H9 (cell line): ENCODE measurements at places on chromosomes 6 and 20. TPM values are rescaled to one million over a fixed set of nuclear protein-coding genes. Genes with fewer than 3 reads are reported as not detected.

Gene NKX2-4
- 0.13 and 0.15 TPM in 2 replicates for total RNA-seq

DNA sequence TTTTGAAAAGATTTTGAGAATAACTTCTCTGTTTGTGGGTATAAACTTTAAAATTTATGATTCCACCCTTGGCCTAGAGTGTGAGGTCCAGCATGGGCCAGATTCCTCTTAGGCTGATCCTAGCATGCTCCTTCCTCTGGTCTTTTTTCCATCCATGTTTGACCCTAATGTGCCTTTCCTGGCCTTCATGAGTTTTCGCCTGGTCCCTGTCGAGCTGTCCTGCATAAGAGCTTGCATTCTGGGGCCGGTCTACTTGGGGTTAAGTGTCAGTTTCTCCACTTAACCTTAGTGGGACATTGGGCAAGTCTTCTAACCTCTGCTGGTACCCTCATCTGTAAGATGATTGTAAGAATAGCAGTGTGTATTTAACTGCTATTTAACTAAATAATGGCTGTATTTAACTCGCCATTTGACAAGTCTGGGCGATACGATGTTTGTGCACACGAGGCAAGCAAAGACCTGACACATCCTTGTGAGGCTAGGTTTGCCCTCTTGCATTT lies 40.7 kb upstream of the TAGAP start:
- no peaks in the 10 kb centered on the region for H3K36me3 ChIP-seq
- H3K27ac ChIP-seq: no peak overlapping the region
- DNase-seq: no peak
- H3K27me3 ChIP-seq: no peaks in the 10 kb centered on the region
- H3K4me3 ChIP-seq: no peak overlapping the region
- H3K4me1 ChIP-seq: no peaks in the 10 kb centered on the region

Gene PRRT1
- 1.8 and 1.9 TPM in 2 replicates for total RNA-seq

Gene NT5DC1
- total RNA-seq: 54.2 and 64.9 TPM in 2 replicates

- no peaks in the 10 kb centered on the region; the same call in 1 of the 2 replicates for H3K4me1 ChIP-seq
- H3K36me3 ChIP-seq: peaks cover 2% of the 10 kb centered on the region; the same call in 2 of the 3 replicates
- H3K4me3 ChIP-seq: no peak overlapping the region
- no peaks in the 10 kb centered on the region for H3K27me3 ChIP-seq
These were observed 487.7 kb upstream of the CDH4 start for GRCh38 chr20:60764328-60764727.

GRCh38 chr20:24503352-24503931 lies 34.0 kb downstream of the SYNDIG1 start:
- H3K4me3 ChIP-seq: no peak overlapping the region
- H3K4me1 ChIP-seq: no peaks in the 10 kb centered on the region
- no peak overlapping the region for H3K27ac ChIP-seq
- no peaks in the 10 kb centered on the region for H3K27me3 ChIP-seq

Gene EXOC2
- 29.7 and 29.9 TPM in 2 replicates for total RNA-seq

GRCh38 chr6:76593668-76594067 lies 521.2 kb upstream of the IMPG1 start:
- H3K4me3 ChIP-seq: no peak overlapping the region
- no peak for DNase-seq
- H3K27ac ChIP-seq: no peak overlapping the region
- no peaks in the 10 kb centered on the region for H3K27me3 ChIP-seq
- peaks cover 44% of the 10 kb centered on the region for H3K36me3 ChIP-seq

Gene SPATS1
- total RNA-seq: not detected in 2 replicates

Gene EBF4
- 3.9 and 4.3 TPM in 2 replicates for total RNA-seq

GRCh38 chr6:56796196-56796532 lies 153.5 kb upstream of the DST start:
- peak overlapping the region; percentile 25 for H3K27ac ChIP-seq
- peaks cover 3% of the 10 kb centered on the region; the same call in 1 of the 2 replicates for H3K36me3 ChIP-seq
- peaks cover 16% of the 10 kb centered on the region for H3K4me1 ChIP-seq
- no peak overlapping the region for H3K4me3 ChIP-seq

Gene SAPCD1
- 3.2 and 4.3 TPM in 2 replicates for total RNA-seq

Gene LRRC73
- total RNA-seq: 0.26 and 0.55 TPM in 2 replicates

- H3K27ac ChIP-seq: no peak overlapping the region
- peaks cover 1% of the 10 kb centered on the region; the same call in 2 of the 3 replicates for H3K36me3 ChIP-seq
- no peak for DNase-seq
- H3K4me1 ChIP-seq: peaks cover 7% of the 10 kb centered on the region; the same call in 1 of the 2 replicates
- H3K27me3 ChIP-seq: no peaks in the 10 kb centered on the region
- no peak overlapping the region for H3K4me3 ChIP-seq
These were observed 10.8 kb downstream of the IPCEF1 start for GRCh38 chr6:154345811-154346210.

GRCh38 chr20:37931153-37931922 lies 28.4 kb downstream of the VSTM2L start:
- no peak overlapping the region for H3K27ac ChIP-seq
- H3K27me3 ChIP-seq: no peaks in the 10 kb centered on the region
- peaks cover 2% of the 10 kb centered on the region; the same call in 1 of the 2 replicates for H3K4me1 ChIP-seq
- DNase-seq: no peak

DNA sequence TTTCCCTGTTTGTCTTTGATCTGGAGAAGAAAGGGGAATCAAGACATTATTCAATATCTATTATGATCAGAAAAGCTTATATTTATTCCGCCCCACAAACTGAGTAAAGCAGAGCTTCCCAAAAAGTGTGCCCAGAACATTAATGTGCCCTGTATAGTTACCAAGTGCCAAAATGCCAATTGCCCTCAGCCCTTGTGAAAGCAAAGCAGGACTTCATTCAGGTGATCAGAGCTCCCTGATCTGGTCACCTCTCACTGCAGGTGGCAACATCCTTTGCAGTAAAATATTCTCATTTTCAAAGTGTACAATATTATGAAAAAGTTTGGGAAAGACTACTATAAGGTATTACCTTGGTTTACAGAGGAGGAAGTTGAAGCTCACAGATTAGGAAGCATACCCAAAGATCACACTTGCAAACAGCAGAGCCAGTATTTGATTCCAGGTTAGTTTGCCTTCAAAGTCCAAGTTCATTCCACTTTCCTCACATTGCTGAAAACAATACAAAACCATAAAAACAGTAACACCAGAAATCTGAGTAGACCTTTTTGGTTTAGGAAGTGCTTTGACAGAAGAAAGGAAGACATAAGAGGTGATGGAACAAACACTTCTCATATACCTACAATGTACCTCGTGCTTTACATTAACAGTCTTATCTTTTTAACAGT lies 19.6 kb upstream of the GCLC start:
- no peak for DNase-seq
- peaks cover 14% of the 10 kb centered on the region for H3K36me3 ChIP-seq
- H3K4me3 ChIP-seq: no peak overlapping the region

GRCh38 chr20:44009679-44009992 lies 95.0 kb downstream of the TOX2 start:
- H3K4me1 ChIP-seq: no peaks in the 10 kb centered on the region
- H3K4me3 ChIP-seq: no peak overlapping the region
- no peaks in the 10 kb centered on the region for H3K27me3 ChIP-seq

GRCh38 chr6:109194880-109195279 lies 99.6 kb downstream of the CEP57L1 start:
- no peak overlapping the region for H3K27ac ChIP-seq
- no peak for DNase-seq
- no peaks in the 10 kb centered on the region for H3K27me3 ChIP-seq
- no peaks in the 10 kb centered on the region for H3K4me1 ChIP-seq
- peaks cover 9% of the 10 kb centered on the region; the same call in 2 of the 3 replicates for H3K36me3 ChIP-seq

DNA sequence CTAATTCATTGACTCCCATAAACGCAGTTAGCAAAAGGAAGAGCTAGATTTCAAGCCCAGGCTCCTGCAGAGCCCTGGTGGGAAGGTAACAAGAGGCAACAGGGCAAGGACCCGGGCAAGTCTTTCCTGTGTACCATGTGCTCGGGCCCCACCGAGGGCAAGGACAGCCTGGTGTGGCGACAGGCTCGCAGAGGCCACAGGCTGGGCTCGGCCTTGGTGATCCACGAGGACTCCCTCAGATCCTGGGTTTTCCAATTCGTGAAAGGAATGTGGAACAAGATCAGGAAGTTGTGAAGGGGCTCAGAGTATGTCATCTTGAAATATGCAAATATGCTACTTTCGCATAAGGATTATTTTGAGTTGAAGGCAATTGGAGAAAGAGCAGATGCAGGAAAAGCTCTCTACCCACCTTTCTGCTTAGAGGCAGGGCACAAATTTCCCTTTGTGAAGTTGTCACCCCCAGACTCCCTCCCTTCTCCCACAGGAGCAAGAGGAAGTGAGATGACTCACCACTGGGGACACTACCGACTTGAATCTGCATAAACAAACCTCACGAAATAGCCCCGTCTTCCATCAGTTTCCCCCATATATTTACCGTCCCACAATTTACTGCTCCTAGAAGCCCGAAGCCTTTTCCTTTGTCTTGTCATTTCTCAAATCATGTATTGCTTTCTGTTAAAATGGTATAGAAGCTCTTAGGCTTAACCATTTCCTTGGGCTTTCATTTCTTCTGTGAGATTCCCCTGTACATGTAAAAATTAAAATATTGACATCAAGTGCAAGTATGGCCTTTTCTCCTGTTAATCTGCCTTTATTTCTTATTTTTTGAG lies 79.0 kb downstream of the PSMG4 start:
- peaks cover 4% of the 10 kb centered on the region; the same call in 1 of the 3 replicates for H3K36me3 ChIP-seq
- peaks cover 36% of the 10 kb centered on the region; the same call in 1 of the 2 replicates for H3K4me1 ChIP-seq
- peak overlapping the region; percentile 25 for H3K27ac ChIP-seq
- H3K27me3 ChIP-seq: no peaks in the 10 kb centered on the region
- DNase-seq: no peak
- peak overlapping the region; percentile 8 for H3K4me3 ChIP-seq

Gene PABPC1L
- total RNA-seq: 83.5 and 92.0 TPM in 2 replicates

Gene MLIP
- not detected in 2 replicates for total RNA-seq

Gene HEY2
- 5.6 and 6.6 TPM in 2 replicates for total RNA-seq

Gene RIMS4
- 15.5 and 16.3 TPM in 2 replicates for total RNA-seq

- no peak for DNase-seq
- no peaks in the 10 kb centered on the region for H3K27me3 ChIP-seq
- no peak overlapping the region for H3K4me3 ChIP-seq
These were observed 3.4 kb upstream of the HLA-A start for GRCh38 chr6:29938746-29939508.

DNA sequence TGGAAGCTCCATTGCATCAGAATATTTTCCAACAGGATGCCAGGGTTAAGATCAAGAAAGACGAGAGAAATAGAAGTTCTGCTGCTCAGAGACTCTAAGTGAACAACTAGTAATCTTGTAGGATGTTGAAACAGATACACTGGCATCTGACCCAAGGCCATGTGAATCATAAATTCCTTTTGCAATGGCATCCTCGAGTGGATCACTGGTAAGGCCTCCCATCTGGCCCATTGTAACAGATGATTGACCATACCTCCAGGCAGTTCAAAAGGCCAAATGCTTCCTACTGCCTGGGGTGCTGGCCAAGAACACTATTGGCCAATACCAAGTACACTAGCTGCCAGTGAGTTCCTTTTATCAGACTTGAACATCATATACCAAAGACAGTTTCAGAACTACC lies 9.9 kb upstream of the SLC17A3 start:
- no peak for DNase-seq
- H3K4me1 ChIP-seq: no peaks in the 10 kb centered on the region
- H3K4me3 ChIP-seq: no peak overlapping the region
- H3K27me3 ChIP-seq: no peaks in the 10 kb centered on the region
- no peaks in the 10 kb centered on the region for H3K36me3 ChIP-seq

GRCh38 chr6:44387346-44388134 lies at the start of gene CDC5L:
Gene CDC5L, plus strand, starts transcription at chr6:44387706. Its CDS starts 118 bp downstream, at chr6:44387824.
- peaks cover 5% of the 10 kb centered on the region; the same call in 2 of the 3 replicates for H3K36me3 ChIP-seq
- peak; percentile 95 for DNase-seq
- H3K4me1 ChIP-seq: no peaks in the 10 kb centered on the region
- peak within 1 kb of the TSS; percentile 98 for H3K4me3 ChIP-seq
- H3K27me3 ChIP-seq: peaks cover 2% of the 10 kb centered on the region; the same call in 1 of the 2 replicates

Gene SIRPB1
- total RNA-seq: 0.46 and 1.0 TPM in 2 replicates

GRCh38 chr6:142187209-142187608 lies 40.1 kb downstream of the VTA1 start:
- DNase-seq: no peak
- no peak overlapping the region for H3K4me3 ChIP-seq
- no peaks in the 10 kb centered on the region for H3K4me1 ChIP-seq
- no peaks in the 10 kb centered on the region for H3K27me3 ChIP-seq
- H3K27ac ChIP-seq: no peak overlapping the region

Gene ZNF391
- 4.4 and 5.4 TPM in 2 replicates for total RNA-seq

GRCh38 chr6:139927236-139927635 lies 552.8 kb upstream of the CITED2 start:
- H3K4me1 ChIP-seq: no peaks in the 10 kb centered on the region
- H3K27ac ChIP-seq: no peak overlapping the region
- DNase-seq: no peak
- no peak overlapping the region for H3K4me3 ChIP-seq

- H3K27me3 ChIP-seq: no peaks in the 10 kb centered on the region
- H3K36me3 ChIP-seq: peaks cover 8% of the 10 kb centered on the region
- no peaks in the 10 kb centered on the region for H3K4me1 ChIP-seq
These were observed 46.0 kb downstream of the ZFP64 start for GRCh38 chr20:52145587-52145986.

Gene STX11
- total RNA-seq: 0.11 and 0.22 TPM in 2 replicates
